ENCODE measurements at places on chromosomes 6 and 20.

- DNase-seq = no peak
Observed at GRCh38 chr6:130744576-130745366, 82.4 kb upstream of the SMLR1 start.

- DNase-seq = no peak
Observed at GRCh38 chr6:150255840-150256239, 113.0 kb upstream of the IYD start.

DNA sequence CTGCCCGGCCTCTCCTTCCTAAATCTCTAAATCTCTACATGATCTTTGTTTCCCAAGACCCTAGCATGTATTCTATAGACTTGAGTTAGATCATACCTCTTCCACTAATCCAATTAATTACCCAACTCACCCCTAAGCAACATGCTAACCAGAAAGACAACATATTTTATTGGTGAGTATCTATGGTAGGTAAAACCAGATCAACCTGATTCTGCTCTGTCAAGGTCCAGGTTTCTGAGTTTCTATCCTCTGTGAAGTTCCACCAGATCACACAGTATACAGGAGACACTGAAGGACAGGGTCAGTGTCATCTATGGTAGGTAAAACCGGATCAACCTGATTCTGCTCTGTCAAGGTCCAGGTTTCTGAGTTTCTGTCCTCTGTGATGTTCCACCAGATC lies 363.2 kb upstream of the MARCKS start:
- no peak for DNase-seq

GRCh38 chr20:50717974-50718761 lies 13.2 kb upstream of the PARD6B start:
- DNase-seq = no peak

DNA sequence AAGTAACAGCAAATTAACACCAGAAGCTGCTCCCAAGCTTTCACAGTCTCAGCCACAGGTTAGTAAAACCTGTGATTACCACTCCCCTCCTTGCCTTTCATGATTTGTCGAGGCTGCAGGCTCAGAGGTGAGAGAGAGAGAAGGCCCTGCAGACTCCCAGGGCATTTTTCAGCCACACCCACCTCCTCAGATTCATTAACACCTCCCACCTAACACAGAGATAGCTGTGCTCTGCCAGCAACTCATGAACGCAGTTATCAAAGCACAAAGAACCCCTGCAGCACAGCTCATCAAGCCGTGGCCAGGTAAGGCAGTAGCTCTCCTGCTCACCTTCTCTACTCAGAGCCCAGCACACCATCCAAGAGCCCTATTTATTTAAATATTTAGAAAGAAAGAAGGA lies 27.1 kb downstream of the F13A1 start:
- DNase-seq = no peak
